ENCODE measurements at places on chromosomes 2 and 18.

DNA sequence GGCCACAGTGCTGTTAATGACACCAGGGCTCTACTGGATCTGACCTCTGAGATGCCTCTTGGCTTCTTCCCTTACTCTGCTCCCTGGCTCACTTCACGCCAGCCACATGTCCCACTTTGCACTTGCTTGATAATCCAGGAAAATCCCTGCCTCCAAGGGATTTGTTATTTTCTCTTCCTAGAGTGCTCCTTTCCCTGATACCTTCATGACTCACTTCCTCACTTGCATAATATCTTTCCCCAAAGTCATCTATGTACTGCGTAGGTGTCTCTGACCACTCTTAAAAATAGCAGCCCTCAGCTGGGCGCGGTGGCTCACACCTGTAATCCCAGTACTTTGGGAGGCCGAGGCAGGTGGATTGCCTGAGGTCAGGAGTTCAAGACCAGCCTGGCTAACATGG, 572.3 kb downstream of the PLCL1 start:
- no peak for DNase-seq

GRCh38 chr2:194661431-194661830, 995.6 kb upstream of the SLC39A10 start:
- DNase-seq = no peak

DNA sequence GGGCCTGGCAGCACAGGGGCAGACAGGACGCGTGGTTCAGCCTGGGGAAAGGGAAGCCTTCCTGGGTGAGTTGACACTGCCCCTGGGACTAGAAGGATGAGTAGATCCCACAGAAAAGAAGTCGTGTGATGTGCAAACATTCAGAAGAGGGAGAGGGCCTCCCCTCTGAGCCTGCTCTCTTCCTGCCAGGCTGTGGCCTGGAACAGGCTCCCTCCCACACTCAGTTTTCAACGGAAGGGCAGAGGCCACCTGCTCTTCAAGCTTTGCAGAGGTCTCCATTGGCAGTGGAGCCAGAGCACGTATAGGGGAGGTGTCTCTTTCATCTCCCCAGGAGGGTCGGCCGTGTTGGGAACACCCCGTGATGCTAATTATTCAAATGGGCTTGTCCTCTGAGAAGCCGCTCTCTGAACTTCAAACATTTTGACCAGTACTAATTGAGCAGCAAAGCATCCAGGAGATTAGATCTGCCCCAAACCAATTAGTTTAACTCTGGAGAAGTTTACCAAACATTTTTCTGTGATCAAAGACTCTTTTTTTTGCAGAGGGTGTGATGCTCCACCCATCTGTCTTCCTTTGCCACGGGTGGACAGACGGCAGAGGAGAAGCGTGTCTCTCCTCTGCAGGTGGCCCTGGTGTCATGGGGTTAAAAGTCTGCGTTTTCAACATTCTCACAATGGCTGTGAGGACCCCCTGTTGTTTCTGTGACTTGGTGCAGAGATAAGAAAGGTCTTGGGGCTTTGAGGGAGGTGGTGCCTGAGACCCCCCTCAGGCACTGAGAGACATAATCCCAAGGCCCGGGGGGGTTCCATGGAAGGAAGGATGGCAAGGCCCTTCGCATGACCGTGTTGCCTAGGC, 29.5 kb upstream of the ODC1 start:
- DNase-seq = no peak

DNA sequence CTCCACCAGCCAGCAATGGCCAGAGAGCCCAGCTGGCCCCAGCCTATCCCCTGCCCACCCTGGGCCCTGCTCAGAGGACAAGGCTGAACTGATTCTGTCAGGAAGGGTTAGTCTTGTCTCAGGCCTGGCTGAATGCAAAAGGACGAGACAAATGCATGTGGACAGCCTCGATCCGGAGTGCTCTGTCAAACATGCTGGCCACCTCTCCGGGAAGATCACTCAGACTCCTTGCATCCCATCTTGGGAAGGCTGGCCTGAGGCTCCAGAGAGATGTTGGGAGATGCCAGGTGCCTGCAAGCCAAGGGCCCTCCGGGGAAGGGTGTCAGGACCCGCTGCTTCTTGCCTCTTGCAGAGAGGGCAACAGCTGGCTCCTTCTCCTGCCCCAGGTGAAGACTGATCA, 20.2 kb upstream of the C1QL2 start:
- no peak for DNase-seq

DNA sequence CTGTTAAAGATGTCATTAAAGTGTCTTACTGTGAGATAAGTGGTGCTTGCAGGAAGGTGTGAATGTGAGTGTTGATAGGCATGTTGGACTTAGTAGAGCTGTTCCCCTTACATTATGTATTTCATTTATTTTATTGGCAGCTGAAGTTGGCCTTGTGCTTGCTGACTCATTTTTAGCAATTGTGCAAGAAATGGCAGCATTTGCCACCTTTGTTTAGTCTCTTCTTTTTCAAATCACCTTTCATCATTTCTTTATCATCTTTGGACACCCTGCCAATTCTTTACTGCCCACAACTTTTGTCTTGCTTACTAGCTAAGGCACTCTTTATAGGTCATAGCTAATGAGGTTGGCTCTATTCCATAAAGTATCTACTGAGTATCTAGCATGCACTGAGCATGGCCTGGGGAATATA, 130.3 kb upstream of the LYPD6 start:
- no peak for DNase-seq

DNA sequence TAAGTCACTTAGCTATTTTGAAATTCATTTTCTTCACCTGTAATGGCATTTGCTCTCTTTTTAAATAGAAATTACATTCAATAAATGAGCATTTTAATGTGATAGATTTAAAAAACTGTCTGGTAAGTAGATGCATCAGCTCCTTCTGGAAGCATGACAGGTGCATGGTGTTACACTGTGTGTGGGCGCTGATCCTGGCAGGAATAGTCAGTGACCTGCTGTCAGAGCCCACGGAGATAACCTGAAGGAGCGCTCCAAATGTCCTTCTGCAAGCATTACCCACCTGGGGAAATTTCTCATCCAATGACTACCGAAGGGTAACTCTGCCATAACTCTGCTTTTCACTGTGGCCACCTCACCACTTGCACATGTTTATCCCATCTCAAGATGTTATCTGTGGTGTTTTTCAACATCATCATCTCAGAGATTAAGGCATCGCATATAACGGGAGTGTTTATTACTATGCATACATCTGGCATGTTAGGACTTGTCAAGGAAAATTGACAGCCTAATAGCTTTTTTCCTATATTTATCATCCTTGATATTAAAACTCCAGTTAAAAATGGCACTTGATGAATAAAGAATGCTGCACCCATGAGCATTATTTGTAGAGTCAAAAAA, 637.3 kb downstream of the ERBB4 start:
- no peak for DNase-seq

DNA sequence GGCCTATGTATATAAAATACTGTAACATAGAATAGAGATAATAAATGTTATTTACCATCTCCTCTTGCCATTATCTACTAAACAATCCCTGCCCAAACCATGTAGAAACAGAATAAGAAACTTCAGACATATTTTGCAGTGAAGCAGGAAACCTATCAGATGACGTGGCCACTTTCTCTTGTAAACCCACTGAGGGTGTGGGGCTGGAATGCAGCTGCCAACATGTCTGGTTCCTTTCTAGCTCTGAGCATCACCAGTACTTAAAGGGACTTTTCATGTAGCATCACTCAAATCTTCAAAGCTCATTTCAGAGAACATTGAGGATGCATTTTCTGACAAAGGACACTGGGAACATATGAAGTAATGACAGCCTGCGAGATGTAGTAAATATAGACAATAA, 251.8 kb downstream of the LPIN1 start:
- DNase-seq = no peak

DNA sequence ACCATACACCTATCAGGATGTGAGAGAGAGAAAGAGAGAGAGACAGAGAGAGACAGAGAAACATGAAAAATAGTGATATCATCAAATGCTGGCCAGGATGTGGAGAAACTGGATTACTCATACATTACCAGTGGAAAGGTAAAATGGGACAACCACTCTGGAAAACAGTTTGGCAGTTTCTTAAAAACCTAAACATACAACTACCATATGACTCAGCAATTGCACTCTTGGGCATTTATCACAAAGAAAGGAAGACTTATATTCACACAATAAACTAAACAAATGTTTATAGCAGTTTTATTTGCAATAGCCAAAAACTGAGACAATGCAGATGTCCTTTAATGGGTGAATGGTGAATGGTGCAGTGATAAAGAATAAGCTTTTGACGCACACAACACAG, 29.1 kb downstream of the SLC4A3 start:
- DNase-seq = no peak

- DNase-seq = no peak
These were observed 141.8 kb downstream of the MYO5B start for GRCh38 chr18:50053111-50053510.

- DNase-seq = no peak
These were observed 32.7 kb upstream of the RUFY4 start for GRCh38 chr2:218036371-218036770.

- no peak for DNase-seq
These were observed 179.8 kb upstream of the REG3G start for GRCh38 chr2:78845664-78846185.

GRCh38 chr2:62724886-62725711, 19.6 kb downstream of the EHBP1 start:
- no peak for DNase-seq

- DNase-seq = no peak
These were observed 6.6 kb downstream of the HPCAL1 start for GRCh38 chr2:10309286-10309685.

GRCh38 chr18:43572163-43572562, 294.9 kb upstream of the SYT4 start:
- no peak for DNase-seq

- DNase-seq = no peak
These were observed 150.0 kb upstream of the LRP1B start for GRCh38 chr2:142280831-142281230.

DNA sequence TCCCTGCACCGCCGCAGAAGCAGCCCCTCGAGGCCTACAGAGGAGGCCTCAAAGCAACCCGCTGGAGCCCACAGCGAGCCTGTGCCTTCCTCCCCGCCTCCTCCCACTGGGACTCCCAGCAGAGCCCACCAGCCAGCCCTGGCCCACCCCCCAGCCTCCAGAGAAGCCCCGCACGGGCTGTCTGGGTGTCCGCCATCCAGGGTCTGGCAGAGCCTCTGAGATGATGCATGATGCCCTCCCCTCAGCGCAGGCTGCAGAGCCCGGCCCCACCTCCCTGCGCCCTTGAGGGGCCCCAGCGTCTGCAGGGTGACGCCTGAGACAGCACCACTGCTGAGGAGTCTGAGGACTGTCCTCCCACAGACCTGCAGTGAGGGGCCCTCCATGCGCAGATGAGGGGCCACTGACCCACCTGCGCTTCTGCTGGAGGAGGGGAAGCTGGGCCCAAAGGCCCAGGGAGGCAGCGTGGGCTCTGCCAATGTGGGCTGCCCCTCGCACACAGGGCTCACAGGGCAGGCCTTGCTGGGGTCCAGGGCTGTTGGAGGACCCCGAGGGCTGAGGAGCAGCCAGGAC, 31.2 kb downstream of the GPC1 start:
- no peak for DNase-seq

Data from activated T-helper 1 cell treated with Interleukin-2 at 50 U/mL for 16 hours (primary cell).